ENCODE measurements at places on chromosomes 5 and 9.
A peak's percentile ranks its signal among the peaks of the same experiment; 100 is the strongest.

DNA sequence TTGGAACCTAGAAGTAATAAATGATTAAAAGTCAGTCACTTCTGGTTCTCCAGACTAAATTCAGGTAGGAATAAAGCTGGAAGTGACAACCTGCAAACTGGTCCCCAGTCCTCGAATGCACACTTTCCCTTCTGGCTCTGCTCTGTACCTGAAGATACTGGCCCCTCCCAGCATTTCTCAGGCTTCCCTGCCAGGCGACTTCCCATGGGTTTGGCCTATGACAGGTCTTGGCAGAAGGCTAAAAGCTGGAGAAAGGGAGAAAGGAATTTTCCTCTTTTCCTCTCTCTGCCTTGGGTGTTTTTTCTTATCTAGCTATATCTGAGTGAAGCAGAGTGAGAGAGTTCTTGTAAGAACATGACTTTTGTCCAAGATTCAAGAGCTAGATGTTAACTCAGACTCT lies 1005.7 kb downstream of the DTWD2 start:
- DNase-seq, result no peak

DNA sequence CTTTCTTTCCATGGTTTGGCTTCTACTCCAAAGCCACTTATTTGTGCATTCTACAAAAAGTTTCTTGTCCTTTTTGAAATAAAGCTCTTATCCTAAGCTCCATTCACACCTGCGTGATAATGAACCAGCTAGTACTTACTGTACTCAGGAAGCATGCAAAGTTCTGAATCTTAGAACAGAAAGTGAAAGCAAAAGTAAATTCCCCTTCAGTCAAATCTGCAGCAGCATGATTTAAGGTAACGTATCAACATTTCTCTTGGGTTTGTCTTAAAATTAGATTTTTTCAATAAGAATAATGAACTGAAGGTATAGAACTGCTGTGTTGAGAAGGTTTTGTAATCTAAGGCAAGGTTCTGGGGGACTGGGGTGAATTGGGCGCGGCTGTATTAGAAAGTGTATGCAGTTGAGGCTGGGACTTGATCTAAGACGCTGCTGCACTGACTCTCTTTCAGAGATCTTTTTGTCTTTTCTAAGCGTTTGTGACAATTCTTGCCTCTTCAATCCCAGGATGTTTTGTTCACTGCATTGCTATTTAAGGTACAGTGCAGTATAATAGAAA lies at the start of gene ERAP2:
Gene ERAP2, plus strand, starts transcription at position 209 of the 559 bp plus-strand sequence. CDS start 3,186 bp downstream, outside the sequence.
- no peak for DNase-seq

GRCh38 chr9:79684711-79685575 lies 113.2 kb downstream of the TLE4 start:
- no peak for DNase-seq

DNA sequence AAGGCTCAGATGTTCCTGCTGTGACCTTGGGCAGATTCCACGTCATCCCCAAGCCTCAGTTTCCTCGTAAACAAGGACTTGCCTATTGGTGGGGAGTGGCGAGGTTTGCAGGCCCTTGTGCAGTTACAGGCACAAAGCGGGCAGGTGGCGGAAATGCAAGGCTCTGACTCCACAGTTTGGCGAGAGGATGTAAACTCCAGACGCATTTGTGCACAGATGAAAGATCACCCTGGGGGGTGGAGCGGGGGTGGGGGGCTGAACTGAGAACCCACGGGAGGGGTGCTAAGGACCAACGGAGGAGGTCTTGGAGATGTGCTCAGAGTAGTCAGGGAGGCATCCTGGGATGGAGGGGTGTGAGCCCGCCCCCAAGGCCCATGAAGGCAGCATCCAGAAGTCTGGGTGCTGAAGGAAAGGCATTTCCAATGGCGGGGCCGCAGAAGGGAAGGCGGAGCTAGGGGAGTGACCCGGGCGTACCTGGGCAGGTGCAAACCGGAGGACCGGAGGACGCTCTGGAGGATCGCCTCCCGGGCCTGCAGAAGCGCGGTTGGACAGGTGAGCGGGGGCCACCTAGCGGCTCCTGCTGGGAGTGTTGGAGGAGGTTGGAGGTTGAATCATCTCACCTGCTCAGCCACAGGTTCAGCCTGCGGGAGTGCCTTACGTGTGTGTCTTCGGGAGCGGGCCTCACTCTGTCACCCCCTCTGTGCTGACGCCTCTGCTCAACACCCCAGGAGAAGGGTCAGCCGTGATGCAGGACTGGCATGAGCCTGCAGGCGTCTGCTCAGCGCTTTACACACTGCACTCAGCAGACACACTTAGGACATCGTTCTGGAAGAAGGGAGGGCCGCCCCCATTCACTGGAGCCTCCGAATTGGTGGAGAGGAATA lies 1.9 kb upstream of the FIBCD1 start:
- peak; percentile 74 for DNase-seq

- no peak for DNase-seq
Measured at GRCh38 chr5:56412601-56413379, 179.7 kb upstream of the ANKRD55 start.

DNA sequence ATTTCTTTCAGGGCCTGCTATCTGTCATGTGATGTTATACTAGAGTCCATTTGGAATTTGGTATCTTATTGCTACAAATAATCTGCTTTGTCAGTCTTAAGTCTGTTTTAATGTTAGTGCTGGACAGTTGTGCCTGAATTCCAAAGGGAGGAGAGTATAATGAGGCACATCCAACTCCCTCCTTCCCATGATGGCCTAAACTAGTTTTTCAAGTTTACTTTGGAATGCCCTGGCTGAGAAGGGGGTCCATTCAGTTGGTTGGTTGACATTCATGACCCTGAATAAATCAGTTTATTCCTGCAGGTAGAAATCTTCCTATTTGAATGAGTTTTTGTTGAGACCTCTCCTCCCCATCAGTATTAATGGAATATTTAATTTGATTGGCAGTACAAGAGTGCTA lies 9.4 kb upstream of the LRRTM2 start:
- no peak for DNase-seq

GRCh38 chr5:152264645-152265254 lies 140.3 kb downstream of the NMUR2 start:
- DNase-seq, result no peak

GRCh38 chr9:113645227-113645977 lies 181.9 kb downstream of the RGS3 start:
- DNase-seq, result no peak

GRCh38 chr5:175686826-175687225 lies 29.0 kb downstream of the HRH2 start:
- no peak for DNase-seq

DNA sequence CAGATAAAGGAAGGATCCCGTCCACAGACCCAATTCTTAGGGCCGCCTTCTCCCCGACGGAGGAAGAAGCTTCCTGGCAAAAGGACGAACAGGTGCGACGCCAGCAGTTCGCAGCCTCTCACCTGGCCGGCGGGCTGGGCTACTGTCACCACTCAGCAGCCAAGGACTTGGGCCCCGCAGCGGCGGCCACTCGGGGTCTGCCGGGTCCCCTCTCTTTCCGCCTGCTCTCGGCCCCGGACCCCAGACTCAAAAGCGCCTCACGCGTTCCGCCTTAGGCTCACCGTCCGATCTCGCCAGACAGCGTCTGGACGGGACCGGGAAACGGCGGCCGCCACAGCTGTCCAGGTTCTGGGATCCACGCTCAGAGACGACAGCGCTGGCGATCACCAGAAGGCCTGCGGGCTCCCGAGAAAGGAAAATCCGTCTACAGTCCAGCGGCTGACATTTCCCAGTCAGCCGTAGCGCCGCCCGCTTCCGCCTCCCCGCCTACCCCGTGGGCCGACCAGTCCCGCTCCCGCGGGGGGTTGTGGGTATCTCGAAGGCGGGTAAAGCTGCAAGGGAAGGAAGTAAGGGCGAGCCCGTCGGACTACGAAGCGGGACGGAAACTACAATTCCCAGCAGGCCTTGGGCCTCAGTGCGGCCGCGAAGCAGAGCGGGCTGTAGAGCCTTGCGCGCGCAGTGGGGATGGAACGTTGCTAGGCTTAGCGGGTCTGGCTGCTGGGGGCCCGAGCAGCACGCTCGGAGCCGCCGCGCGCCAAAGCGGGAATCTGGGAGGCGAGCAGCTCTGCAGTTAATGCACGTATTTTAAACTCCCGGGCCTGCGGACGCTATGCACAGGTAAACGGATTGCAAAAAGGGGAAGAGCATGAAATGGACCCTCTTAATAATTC lies at the start of the genes LMBRD2 and SKP2:
Gene LMBRD2, minus strand, starts transcription at position 454 of the 890 bp plus-strand sequence. CDS start 8,538 bp downstream, outside the sequence.
Gene SKP2, plus strand, starts transcription at position 678 of the 890 bp plus-strand sequence. Its CDS starts 152 bp downstream, at position 830.
- DNase-seq, result peak; percentile 93

DNA sequence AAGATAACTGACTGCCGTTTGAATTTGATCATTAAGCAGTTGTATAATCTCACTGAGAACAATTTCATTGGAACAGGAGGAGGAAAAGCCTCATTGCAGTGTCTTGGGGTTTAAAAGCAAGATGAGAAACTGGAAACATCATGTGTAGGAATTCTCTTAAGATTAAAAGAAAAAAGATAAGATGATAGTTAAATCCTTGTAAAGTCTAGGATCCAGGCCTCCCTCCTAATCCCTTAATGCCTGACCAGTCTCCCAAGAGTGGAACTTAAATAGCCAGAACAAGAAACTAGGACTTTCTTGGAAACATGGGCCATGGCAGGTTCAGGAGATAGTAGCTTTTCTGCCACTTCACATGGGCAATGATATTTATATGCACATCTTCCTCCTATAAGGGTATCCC lies 37.0 kb upstream of the LRRC19 start:
- no peak for DNase-seq

DNA sequence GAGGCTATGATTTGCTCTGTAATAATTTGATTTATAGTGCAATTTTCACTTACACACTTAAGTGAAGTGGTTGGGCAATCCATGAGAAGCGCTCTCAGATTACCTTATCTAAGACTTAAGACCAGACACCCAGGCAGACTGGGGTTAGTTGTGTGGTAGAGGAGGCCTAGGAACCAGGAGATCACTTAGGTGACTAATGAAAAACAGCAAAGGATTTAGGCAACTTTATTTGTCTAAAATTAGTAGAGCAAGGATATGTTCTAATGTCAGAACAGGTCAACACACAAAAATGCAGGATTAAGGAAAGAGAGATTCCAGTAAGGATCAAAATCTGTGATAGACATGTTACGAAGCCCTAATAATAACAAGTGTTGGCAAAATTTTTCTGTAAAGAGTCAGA lies 913.8 kb downstream of the TLE1 start:
- no peak for DNase-seq

DNA sequence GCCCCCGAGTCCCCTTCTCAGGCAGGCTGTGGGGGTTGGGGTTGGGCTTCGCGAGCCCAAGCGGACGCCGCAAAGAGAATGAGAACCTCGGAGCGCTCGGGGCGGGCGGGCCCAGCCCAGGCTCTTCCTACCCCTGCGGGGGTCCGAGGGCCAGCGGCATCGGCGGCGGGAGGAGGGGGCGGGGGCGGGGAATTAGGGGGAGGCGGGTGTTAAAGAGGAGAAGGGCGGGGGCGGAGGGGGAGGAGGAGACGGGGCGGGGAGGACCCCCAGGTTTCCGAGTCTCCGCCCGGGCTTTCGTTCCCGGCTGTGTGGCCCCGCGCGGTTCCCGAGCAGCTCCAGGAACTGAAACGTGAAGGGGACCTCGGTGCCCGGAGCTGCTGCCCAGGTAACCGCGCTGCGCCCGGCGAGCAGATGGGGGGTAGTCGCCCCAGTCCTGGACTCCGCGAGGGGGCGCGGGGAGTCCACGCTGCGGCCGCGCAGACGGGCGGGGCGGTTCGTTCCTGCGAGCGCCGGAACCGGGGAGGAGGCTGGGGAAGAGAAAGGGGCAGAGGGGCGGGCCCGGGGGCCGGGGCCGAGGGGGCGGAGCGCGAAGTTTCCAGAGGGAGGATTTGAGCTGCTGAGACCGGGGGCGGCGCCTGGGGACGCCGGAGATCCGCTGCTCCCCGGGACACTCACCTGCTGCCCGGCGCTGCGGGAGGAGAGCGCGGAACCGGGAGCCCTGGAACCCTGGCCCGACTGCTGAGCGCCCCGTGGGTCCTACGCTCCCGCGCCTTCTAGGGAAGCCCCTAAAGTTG lies 38.4 kb upstream of the PLEKHG4B start:
- DNase-seq, result peak; percentile 68

DNA sequence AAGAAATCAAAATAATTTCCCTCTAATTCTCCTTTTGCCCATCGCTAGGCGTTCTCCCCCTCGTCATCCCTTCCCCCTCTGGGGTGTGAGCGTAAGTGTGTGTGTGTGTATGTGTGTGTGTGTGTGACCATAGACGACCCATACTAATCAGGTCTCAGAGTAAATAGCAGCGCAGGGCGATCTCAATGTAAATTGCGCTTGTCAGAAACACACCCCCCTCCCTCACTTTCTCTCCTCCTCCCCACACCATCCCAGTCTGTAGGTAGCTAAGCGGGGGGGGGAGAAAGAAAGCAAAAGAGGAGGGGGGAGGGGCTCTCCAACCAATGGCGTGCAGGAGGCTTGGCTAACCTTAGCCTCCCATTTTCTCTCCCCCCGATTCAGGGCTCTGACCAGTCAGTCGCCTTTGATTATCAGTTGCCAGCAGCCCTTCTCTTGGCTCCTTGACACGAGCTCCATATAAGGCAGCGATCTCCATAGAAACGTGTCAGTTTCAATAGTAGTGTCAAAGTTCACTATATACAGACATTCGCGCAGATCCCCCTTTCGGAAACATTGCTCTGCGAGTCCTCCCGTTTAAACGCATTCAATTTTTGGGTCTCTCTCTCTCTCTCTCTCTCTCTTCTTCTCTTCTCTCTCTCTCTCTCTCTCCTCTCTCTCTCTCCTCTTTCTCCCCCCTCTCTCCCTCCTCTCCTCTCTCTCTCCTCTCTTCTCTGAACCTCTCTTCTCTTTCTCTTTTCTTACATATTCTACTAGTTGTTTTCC lies at the start of gene NR2F1:
Gene NR2F1, plus strand, starts transcription at position 546 of the 762 bp plus-strand sequence. CDS start 1,802 bp downstream, outside the sequence.
- peak; percentile 75 for DNase-seq

GRCh38 chr9:71608825-71609447 lies 159.4 kb downstream of the CEMIP2 start:
- no peak for DNase-seq

- no peak for DNase-seq
Measured at GRCh38 chr9:112334432-112334841, 1.0 kb upstream of the PTBP3 start.

DNA sequence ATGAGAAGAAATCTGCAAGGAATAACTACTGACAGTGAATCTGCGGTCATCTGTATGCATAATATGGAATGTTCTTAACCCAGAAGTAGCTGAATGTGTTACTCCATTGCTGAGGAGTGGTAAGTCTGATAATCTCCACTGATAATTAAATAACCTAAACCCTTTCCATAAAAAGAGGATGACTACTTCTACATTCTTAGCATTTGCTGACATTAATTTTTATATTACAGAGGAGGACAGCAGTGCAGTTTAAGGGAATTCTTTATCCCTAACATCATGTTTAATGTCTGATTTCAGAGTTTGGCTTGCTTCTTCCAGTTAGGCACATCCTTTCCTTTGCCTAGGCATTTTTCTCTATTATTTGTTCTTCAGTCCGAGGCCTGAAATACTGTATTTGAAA lies 52.2 kb downstream of the CDC42SE2 start:
- no peak for DNase-seq

- no peak for DNase-seq
Measured at GRCh38 chr5:179765400-179765799, 28.4 kb upstream of the LTC4S start.

GRCh38 chr5:64526734-64527439 lies 21.1 kb downstream of the RGS7BP start:
- no peak for DNase-seq

GRCh38 chr9:134605966-134606357 lies 35.6 kb upstream of the COL5A1 start:
- no peak for DNase-seq
